ENCODE measurements at places on chromosomes 12 and 14.

DNA sequence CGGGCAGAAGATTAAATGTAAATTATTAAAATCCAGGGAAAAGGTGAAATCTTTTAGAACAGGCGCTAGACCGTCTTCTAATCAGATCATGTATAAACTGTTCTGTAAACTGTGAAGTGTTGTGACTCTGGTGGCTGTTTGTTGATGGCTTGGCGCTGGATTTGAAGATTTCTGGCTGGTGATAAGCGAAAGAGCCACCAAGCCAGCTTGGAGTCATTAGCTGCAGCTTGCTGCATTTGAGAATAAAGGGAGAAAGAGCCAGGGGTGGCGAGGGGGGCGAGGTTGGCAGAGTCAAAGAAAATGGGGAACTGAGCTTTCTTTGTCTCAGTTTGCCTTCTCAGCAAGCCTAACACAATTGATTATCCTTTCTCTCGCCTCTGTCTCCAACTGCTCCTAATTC lies 8.0 kb downstream of the SYNDIG1L start:
- no peak for DNase-seq

GRCh38 chr14:65620195-65620594 lies 207.7 kb downstream of the FUT8 start:
- DNase-seq, result no peak

GRCh38 chr12:25708661-25709060 lies 155.6 kb upstream of the LMNTD1 start:
- no peak for DNase-seq

- DNase-seq, result no peak
Measured at GRCh38 chr12:95989504-95990123, 6.5 kb downstream of the HAL start.

DNA sequence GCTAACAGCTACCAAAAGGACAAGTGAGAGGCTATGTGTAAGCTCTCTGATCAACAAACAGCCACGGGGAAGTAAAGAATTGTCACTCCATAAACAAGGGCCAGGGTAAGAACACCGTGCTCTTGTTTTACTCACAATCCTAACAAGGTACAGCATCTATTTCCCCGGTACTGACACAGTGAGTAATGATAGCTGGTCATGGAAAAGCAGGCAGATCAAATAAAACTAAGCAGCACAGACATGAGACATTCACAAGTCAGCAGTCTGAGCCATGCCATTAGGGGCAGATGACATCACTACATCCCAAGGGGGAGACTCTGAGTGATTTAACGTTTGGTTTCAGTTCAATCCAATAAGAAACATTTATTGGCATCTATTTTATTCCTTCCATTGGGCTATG lies 54.4 kb downstream of the ARL6IP4 start:
- no peak for DNase-seq

DNA sequence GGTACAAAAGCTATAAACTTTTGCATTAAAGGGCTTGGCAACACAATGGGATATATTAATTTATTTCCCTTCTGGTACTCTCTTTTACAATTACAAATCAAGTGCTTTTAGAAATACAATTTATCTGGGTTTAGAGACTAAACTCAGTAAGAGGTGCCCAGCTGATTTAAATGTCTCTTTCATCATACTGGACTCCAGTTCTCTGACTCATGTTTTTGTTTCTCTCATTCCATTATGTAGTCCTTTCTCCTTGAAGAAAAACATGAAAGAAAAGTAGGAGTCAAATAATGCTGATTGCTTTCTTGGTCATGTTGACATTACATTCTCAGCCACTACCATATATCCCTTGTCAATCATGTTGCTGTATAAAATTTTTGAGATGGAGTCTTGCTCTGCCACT lies 36.3 kb upstream of the CFL2 start:
- DNase-seq, result no peak

- no peak for DNase-seq
Measured at GRCh38 chr12:88108021-88108420, 33.9 kb downstream of the CEP290 start.

DNA sequence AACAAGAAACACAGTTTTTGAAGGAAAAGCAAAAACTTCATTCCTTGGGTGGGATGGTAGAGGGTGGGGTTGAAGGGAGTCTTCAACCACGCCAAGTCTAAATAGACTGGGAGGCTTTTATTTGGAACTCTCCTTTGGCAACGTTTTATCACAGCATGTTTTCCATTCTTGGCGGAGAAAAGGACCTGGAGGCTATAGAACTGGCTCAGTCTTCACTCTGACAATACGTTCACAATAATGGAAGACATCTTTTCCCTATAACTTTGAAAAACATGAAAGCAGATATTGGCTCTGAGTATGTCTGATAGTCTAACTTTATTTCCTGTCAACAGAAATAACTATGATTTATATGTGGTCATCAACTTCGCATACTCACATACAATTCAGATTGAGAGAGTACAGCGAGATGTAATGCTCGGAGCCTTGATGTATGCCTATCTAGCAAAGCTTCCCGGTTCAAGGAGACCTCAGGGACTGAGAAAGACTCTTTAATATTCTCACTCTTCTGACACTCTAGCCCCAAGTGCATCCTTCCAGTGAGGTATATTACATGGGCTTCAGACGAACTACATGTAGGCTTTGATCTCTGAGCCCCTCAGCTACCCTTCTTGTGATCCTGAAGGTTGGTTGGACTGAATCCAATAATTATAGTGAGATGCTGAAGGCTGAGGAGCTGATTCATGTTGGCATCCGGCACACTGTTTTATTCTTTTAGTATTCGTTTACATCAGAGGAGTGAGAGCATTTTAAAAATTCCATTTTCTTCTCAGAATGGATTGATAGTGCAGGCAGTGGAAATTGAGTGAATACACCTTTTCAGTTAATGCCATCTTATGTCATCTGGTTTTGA lies 14.0 kb downstream of the TMEM30B start:
- DNase-seq, result no peak

DNA sequence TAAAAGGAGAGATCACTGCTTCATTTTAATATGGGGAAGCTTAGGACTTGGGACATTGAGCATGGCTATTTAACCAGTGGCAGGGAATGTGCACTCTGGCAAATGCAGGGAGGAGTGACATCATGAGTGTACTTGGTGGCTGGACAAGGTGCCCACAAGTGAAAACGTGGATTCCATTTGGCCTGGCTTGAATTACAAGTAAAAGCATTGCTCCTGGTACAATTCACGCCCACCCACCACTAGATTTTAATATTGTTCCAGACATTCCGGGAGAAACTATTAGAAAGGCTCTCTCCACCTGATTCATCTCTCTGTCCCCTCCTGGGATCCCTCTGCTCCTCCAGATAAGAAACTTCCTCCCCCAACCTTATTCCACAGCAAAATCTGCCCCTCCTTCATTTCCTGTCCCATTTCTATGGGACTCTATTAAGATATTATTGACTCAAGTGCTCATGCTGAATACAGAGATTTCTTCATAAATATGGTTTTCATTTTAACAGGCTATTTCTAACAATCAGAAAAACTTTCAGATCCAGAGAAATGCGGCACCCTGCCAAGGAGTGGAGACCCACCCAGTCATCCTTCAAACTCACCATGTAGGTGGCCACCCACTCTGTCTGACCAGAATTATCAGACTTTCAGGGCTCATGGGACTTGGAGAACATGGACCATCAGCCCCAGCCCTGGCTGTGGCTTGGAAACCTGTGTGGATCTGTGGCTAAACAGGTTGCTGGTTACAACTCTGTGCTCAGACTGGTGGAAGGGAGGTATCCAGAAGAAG lies 43.2 kb downstream of the SSPN start:
- DNase-seq, result no peak

DNA sequence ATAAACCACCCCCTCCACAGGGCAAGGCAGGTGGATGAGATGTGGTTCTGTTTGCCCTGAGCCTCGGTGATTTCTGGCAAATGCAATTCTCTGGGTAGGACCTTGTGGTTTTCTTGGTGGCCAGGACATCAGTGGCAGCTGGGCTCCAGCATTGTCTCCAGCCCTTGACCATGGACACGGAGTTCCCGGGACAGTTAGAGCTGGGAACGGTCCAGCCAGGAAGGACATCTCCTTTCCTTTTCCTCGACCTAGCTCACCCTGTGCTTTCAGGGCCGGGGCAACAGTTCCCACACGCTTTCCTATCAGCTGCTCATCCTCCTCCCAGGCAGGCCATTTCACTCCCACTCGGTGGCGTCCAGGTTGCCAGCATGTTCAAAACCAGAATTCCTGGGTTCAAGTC lies 9.2 kb downstream of the SERPINA4 start:
- no peak for DNase-seq

GRCh38 chr12:5498076-5498475 lies 66.2 kb downstream of the NTF3 start:
- no peak for DNase-seq

GRCh38 chr14:80570930-80571298 lies 359.6 kb upstream of the DIO2 start:
- DNase-seq, result no peak

DNA sequence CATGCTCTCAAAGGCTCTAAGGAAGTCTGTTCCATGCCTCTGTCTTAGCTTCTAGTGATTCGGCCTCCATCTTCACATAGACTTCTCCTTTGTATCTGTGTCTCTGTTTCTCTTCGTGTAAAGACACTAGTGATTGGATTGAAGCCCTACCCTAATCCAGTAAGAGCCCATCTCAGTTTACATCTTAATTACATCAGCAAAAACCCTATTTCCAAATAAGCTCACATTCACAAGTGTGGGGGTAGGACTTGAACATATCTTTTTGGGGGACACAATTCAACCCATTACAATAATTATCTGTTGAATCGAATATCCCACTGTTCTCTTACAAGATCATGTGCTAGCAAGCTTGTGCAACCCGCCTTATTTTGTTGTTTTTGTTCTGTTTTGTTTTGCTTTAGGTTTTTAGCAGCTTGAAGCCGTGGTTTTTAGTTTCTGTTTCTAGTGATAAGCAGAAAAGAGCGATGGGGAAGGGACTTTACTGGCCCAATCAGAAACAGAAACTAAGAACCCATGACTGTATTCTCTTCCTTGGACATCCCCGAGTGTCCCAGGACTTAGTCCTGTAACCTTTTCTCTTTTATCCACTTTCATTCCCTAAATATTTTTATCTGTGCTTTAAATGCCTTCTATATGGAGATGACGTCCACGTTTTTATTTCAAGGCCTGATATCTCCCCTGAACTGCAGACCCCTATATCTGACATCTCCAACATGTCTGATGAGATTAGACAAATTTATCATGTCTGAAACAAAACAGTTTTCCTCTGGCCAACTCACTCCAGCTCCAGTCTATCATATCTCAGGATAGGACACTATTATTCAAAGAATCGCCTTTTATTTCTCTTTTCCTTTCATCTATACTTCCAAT lies 353.0 kb downstream of the CCDC91 start:
- DNase-seq, result no peak

DNA sequence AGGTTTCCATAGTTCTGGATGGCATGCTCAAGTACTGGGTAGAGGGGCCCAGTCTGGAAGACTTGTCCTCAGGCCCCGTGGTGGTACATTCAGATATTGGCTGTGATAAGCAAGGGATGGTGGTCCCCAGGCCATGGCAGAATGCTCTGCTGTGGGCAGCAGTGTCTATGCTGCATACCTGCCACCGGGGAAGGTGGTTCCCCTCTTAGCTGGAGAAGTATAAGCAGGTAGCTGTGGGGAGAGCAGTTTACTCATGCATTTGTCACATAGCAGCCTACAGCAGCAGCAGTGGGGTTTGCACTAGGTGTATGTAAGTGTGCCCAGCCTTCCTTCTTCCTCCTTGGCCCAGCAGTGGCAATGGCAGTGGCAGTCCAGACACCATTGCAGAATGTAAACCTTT lies 69.3 kb upstream of the ADAMTS20 start:
- DNase-seq, result no peak

DNA sequence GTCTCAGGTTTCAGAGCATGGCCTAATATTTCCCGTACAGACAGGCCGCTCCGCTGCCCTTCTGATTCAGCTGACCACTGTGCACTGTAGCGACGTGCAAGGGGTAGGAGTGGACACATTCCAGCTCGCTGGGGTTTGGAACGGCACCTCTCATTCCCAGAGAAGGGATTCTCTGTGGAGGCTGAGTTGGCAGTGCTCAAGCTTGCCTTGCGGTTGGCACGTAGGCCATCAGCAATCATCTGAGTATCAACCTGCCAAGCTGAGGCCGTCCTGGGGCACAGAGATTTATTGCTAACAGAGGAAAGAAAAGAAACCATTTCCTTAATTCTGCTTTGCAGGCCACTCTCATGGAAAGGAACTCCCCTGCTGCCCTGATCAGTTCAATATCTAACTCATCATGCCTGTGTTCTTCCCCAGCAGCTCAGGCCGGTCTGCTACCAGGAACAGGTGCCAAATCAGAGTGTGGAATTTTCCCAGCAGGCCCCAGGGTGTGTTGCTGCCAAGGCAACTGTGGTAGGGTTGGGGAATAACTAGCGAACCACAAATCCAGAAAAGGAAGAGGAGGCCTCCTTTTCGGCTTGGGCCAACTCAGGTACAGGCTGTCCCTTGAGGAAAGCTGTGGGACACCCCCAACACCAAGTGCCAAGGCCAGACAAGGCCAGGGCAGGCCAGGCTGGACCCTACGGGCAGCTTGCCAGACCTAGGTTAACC lies 92.5 kb downstream of the SSPN start:
- no peak for DNase-seq

DNA sequence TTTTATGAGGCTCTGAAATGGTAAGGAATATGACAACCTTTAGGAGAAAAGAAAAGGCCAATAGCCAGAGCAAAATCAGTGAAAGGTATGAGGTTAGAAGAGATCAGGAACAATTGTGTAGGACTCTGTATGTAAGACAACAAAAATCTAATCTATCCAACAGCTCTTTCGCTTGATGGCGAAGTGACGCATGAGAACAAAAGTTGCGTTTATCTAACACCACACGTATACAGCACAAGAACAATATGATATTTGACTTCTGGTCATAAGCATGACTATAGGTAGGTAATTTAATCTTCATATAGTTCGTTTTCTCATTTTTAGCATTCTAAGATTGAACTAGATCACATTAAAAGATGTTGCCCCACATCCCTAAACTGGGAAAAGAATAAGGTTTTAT lies 1.5 kb downstream of the CLECL1 start:
- no peak for DNase-seq

DNA sequence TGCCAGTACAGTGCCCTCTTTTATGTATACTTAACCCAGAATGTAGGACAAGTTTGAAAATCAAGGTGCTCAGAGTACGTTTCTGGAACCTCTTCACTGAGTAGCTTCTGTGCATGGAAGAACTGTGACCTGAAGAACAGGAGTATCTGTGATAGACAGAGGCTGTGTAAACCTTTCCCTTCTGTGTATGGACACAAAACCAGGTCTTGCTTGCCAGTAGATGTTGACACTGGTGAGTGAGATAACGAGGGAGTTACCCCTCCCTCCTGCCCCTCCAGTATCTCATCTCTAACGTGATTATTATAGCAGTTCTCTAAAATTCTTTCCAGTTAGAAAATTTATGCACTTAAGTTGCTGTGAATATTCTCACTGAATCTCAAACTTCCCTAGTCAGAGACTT lies 170.8 kb downstream of the RPL10L start:
- no peak for DNase-seq

- no peak for DNase-seq
Measured at GRCh38 chr14:49977126-49977841, 84.4 kb downstream of the ARF6 start.

GRCh38 chr12:13691598-13691997 lies 289.8 kb downstream of the GRIN2B start:
- no peak for DNase-seq
